A549 treated with CORT108297 at 1 μM for 4 hours (cell line): ENCODE measurements at places on chromosomes 4 and X. TPM values are rescaled to one million over a fixed set of nuclear protein-coding genes. Genes with fewer than 3 reads are reported as not detected.

The SLC9B1 gene
- 0.08 to 0.09 TPM in 2 of 5 replicates, not detected in the others for total RNA-seq

The GLOD5 gene
- not detected in 5 replicates for total RNA-seq

The SHISA3 gene
- not detected in 5 replicates for total RNA-seq

The EPHA5 gene
- 0.24 to 0.46 TPM (median 0.39 TPM) in 5 replicates for total RNA-seq

The ETNPPL gene
- 0.08 TPM in 1 of 5 replicates, not detected in the others for total RNA-seq

The MAGEB10 gene
- not detected in 5 replicates for total RNA-seq

The FAM47A gene
- not detected in 5 replicates for total RNA-seq

The RAB40AL gene
- total RNA-seq: 0.15 to 0.24 TPM in 2 of 5 replicates, not detected in the others

The CXCL3 gene
- 4.8 to 14.7 TPM (median 5.4 TPM) in 5 replicates for total RNA-seq

The DCK gene
- 15.8 to 22.8 TPM (median 20.2 TPM) in 5 replicates for total RNA-seq

The GYG2 gene
- total RNA-seq: 3.0 to 5.0 TPM (median 4.5 TPM) in 5 replicates

The CFAP299 gene
- total RNA-seq: not detected in 5 replicates

The SLC35A2 gene
- total RNA-seq: 53.3 to 73.9 TPM (median 72.1 TPM) in 5 replicates

The SPATA4 gene
- 0.17 to 0.31 TPM (median 0.26 TPM) in 4 of 5 replicates, not detected in the other for total RNA-seq

The TRAM1L1 gene
- total RNA-seq: 0.47 to 0.89 TPM (median 0.55 TPM) in 5 replicates

The NSDHL gene
- 39.7 to 42.5 TPM (median 40.6 TPM) in 5 replicates for total RNA-seq

The NHS gene
- 3.4 to 5.6 TPM (median 4.5 TPM) in 5 replicates for total RNA-seq

The ARHGAP36 gene
- not detected in 5 replicates for total RNA-seq

The WDR1 gene
- total RNA-seq: 185 to 218 TPM (median 210 TPM) in 5 replicates

The PNMA3 gene
- 0.15 to 0.23 TPM (median 0.19 TPM) in 5 replicates for total RNA-seq

The FATE1 gene
- total RNA-seq: not detected in 5 replicates

The RCHY1 gene
- 12.5 to 21.7 TPM (median 15.8 TPM) in 5 replicates for total RNA-seq

The ZNF711 gene
- 0.78 to 0.91 TPM (median 0.81 TPM) in 5 replicates for total RNA-seq

The COL4A6 gene
- 14.1 to 17.4 TPM (median 16.2 TPM) in 5 replicates for total RNA-seq

The DRD5 gene
- total RNA-seq: not detected in 5 replicates

The PCDH19 gene
- 0.01 to 0.16 TPM (median 0.03 TPM) in 5 replicates for total RNA-seq

The TLR2 gene
- total RNA-seq: 0.13 to 0.23 TPM (median 0.16 TPM) in 5 replicates

The ARHGAP6 gene
- total RNA-seq: 0.01 to 0.03 TPM in 2 of 5 replicates, not detected in the others

The RIPPLY1 gene
- total RNA-seq: not detected in 5 replicates

The SSX4 gene
- total RNA-seq: not detected in 5 replicates

The KCNE5 gene
- 0.06 to 0.20 TPM (median 0.09 TPM) in 4 of 5 replicates, not detected in the other for total RNA-seq
